ENCODE measurements at places on chromosomes 12 and 14.

GRCh38 chr14:83534995-83535394 lies 1994.9 kb upstream of the FLRT2 start:
- DNase-seq = no peak

GRCh38 chr12:120175062-120175461 lies 19.5 kb downstream of the GCN1 start:
- no peak for DNase-seq

DNA sequence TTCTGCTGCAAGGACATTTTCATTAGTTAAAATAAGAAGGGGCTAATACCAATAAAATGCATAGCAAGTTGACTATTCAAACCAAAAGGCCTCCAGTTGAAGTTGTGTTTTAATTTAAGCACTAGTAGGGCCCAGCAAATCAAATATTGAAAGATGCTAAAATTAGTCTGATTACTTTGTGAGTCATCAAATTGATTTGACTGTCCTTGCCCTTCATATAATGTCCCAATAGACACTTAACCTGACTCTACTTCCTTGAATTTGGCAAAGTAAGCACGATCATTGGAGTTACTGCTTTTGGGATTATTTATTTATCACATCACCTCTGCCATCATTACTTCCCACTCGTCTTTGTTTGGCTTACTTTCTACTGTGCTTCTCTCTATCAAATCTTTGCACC lies 798.5 kb downstream of the DIO2 start:
- DNase-seq = no peak

DNA sequence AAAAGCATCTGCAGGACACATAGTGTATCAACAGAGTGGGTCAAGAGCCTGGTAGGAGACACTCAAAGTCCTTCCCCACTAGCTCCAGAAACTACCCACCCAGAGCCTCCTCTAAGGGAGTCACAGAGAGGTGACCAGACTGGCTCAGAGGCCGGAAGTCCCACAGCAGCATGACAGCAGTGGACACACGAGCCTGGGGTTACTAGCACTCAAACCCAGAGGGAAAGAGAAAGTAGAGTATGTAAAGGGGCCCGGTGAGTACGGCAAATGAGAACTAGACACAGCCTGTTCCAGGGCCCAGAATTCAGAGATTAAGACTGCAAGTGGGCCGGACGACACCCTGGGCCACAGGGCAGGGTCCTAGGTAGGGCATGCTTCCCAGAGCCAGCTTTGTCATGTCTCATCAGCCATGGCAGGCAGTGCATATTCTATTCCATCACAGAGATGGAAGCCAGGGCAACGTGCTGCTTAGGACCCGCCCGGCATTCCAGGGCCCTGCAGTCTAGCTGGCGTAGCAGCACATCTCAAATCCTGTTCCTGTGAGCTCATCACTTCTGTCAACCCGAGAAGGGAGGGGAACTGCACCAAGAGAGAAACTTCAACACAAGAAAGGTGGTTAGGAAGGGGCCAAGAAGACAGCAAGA lies 4.2 kb downstream of the IFFO1 start:
- no peak for DNase-seq

DNA sequence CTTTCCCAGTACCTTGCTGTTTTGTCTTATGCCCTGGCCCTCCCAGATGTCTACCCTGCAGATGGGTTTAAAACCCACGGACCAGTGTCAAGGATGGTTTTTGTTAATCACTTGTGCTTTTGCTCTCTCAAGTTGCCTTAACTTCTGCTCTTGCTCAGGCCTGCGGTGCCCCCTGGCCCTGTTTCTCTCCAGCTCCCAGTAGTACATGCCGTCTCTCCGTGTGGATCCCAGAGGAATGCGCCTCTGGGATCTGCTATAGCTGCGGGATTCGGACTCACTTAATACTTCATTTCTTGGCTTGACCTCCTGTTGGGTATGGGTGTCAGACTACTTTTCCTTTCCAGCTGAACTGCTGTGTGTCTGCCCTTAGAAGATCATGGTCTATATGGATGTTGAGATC lies 14.5 kb downstream of the PLEKHG3 start:
- no peak for DNase-seq

Measured in NCI-H774 (cell line).